ENCODE measurements at places on chromosomes 5 and 9.

GRCh38 chr9:99419070-99419469 lies 197.0 kb downstream of the SEC61B start:
- DNase-seq, result no peak

DNA sequence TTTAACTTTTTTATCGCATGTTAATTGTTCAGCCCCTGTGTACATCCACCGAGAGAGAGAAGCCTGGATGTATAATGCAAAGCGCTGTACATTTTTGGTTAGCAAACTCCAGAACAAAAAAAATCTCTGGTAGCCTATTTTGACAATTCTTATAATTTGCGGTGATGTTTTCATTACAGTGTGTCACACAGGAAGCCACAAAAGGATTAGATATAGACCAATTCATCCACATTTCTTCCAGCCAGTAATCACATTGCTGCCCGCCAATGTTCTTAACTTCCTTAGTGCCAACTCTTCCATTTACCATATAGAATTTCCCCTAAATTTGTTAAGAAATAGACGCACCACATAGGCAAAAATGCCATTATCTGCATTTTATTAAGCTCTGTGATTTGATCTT lies 435.6 kb downstream of the EFNA5 start:
- no peak for DNase-seq

- DNase-seq, result no peak
These were observed 41.6 kb upstream of the ALDOB start for GRCh38 chr9:101477214-101477613.

DNA sequence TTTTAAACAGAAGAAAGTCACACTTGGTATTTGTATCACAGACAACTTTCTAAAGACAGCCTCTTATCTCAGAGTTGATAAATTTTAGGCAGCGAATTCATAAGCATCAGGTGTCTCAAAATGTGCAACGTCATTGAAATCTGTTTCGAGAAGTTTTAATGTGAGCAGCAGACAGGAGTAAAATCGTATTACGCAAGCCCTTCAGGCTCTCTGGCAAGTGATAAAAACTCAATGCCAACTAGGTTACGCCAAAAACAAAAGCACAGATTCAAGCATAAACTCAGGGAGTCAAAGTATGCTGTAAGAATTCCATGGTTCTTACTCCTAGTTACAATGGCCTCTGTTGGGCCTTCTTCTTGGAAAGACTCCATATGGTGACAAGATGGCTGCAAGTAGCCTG lies 244.7 kb downstream of the SEMA5A start:
- DNase-seq, result no peak

DNA sequence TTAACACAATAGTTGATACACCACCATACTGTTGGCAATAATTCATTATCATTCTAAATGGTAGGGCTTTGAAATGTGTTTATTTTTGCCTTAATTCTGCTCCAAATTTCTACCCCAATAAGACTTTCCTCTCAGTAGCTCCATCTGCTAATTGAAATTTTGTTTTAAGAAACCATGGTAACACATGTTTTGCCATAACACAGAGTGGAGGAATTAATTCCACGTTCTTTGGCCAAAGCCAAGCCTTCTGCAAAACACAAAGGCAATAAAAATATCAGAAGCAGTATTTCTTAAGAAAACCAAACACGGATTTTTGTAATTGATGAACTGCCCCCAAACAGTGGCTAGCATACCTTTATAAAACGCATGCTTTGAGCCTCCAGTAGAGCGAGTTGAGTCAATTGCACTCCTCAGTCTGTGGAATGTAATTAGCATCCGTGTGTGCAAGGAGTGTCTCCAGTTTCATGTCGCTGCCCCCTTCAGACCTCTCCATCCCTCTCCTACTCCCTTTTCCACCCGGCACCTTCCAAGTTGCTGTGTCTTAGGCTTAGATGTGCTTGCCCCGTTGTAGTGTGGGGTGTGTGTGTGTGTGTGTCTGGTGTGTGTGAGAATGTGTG lies 58.2 kb upstream of the CKS2 start:
- no peak for DNase-seq

- DNase-seq, result no peak
These were observed 83.1 kb downstream of the DPYSL3 start for GRCh38 chr5:147426640-147427327.

DNA sequence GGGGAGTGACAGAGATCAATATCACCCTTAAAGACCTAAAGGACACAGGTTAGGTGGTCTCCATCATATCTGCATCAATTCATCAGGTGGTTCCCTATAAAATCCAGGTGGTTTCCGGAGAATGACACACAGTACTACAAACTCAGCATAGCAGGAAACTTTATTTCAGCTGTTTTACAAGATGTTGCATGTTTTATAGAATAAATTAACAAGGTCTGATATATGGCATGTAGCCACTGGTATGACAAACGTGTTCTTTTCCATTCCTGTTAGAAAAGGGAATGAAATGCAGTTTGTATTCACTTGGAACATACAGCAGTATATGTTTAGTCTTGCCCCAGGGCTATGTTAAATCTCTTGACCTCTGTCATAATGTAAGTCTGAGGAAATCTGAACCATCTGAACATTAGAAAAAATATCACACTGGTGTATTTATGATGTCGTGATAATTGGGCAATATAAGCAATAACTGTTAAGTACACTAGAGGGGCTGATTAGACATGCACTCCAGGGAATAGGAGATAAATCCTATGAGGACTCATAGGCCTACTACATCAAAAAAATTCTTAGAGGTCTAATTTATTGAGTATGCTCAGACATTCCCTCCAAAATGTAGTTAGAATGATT lies 42.2 kb upstream of the TNFSF8 start:
- no peak for DNase-seq

DNA sequence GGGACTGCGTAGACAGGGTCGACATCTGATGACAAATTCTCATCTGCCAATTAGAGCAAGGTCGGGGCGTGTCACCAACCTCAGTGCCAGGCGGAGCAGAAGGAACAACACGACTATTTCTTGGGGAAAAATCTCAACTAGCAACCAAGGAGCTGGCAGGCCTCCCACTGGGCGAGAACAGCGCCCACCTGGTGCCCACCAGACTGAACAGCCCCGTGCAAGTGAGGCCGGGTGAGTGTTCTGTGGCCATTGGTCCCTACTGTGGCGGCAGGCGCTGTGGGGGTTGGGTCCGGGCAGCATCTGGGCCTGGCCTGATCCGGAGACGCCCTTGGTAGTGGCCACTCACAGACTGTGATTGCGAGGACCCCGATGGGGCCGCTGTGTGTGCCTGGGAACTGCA lies 11.5 kb downstream of the NOTCH1 start:
- DNase-seq, result no peak

- no peak for DNase-seq
These were observed 74.8 kb downstream of the ST8SIA4 start for GRCh38 chr5:100828071-100828897.

GRCh38 chr9:68495247-68495646 lies 45.4 kb downstream of the TMEM252 start:
- no peak for DNase-seq

DNA sequence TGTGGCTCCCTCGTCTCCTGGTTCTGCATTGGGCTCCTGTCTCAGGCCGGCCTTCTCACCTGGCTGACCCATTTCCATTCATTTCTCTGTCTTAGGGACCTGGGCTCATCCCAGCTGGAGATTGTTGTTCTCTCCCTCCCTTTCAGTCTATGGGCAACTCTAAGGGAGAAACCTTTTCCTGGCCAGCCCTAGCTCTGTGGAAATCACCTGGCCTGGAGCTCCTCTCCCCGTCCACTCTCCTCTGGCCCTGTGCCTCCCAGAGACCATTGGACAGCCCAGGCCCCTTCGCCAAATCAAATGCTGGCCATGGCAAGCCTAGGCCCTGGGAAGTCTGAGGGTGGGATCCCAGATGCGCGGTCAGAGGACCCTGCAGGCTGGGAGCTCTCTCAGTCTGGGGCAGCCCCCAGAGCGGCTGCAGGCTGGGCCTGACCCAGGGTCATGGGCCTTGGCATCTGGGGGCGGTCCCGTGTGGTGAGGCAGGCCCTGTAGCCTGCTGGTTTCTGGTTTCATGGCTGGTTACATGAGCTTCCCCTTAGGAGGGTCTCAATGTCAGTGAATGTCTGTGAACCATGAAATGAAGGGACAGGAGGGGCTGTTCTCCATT lies 253.5 kb downstream of the AOPEP start:
- DNase-seq, result no peak

DNA sequence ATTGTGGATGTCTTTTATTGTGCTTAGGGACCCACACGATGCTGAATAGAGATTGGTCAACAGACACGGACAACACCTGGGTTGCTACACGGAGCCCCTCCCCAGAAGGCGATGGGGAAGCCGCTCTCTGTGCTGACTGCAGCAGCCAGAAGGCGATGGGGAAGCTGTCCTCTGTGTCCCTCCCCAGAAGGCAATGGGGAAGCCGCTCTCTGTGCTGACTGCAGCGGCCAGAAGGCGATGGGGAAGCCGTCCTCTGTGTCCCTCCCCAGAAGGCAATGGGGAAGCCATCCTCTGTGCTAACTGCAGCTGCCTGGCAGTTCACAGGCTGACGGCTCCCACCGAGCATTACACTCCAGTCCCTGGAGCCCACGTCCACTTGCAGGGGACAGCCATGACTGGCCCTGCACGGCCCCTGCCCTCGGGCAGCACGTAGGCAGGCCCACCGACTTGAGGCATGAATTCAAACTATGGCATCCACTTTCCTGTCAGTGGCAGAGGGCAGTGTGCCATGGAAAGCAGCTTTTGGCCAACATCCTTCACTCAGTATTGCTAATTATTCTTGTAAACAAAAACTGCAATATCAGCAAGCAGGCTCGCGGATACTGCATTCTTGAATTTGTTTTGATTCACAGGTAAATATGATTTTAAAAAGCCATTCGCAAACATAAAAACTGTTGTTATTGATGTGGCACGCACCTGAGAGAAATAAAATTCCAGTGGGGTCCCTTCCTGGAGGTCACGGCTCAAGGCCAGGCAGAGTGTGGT lies 48.1 kb upstream of the CLPTM1L start:
- DNase-seq, result no peak

GRCh38 chr9:79975621-79976256 lies 404.0 kb downstream of the TLE4 start:
- no peak for DNase-seq

GRCh38 chr9:76985581-76985980 lies 33.9 kb upstream of the FOXB2 start:
- no peak for DNase-seq

- DNase-seq, result no peak
These were observed 83.8 kb upstream of the ATP10B start for GRCh38 chr5:160935776-160936175.

DNA sequence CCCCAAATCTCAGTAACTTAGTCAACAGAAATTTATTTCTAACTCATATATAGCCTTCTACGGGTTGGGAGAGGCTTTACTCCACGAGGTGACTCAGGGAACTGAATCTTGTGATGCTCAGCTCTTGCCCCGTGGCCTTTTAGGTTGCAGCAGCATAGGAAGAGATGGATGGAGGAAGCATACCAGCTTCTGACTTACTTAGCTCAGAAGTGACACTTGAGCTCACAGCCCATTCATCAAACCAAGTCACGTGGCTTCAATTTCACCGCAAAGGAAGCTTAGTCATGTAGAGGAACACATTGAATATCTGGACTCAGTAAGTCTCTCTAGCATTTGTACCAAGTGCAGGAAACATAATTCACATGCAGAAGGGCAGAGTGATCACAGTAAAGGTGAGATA lies 124.1 kb upstream of the KCNN2 start:
- DNase-seq, result no peak

GRCh38 chr5:142922223-142922952 lies 152.2 kb downstream of the ARHGAP26 start:
- no peak for DNase-seq

DNA sequence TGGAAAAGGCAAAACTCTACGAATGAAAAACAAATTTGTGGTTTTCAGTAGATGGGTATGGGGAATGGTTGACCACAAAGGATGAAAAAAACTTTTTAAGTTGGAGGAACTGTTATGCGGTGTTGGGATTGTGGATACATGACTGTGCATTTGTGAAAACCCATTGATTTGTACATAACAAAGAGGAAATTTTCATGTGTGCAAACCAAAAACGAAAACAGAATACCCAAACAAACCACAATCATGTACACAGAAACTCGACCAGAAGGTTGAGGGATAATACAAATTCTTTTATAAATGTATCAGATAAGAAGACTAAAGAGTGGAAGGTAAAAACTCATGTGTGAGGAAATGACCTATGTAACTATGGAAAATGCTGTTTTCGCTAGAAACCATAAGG lies 1012.4 kb downstream of the CDH18 start:
- no peak for DNase-seq

DNA sequence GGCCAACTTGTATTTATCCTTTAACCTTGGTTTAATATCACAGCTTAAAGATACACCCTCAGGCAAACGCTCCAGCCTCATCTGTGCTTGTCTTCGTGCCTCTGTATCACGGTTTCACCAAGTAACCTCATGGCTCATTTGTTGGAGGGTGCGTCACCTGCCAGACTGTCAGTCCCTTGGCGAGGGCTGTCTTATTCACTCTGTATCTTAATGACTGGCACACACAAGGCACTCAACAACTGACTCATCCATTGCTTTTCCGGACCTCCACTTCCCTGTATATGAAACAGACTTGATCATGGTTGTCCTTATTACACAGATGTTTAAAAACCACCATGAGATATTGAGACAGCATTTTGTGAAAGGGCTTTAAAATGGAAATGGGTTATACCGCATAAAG lies 28.0 kb downstream of the LCP2 start:
- DNase-seq, result no peak

DNA sequence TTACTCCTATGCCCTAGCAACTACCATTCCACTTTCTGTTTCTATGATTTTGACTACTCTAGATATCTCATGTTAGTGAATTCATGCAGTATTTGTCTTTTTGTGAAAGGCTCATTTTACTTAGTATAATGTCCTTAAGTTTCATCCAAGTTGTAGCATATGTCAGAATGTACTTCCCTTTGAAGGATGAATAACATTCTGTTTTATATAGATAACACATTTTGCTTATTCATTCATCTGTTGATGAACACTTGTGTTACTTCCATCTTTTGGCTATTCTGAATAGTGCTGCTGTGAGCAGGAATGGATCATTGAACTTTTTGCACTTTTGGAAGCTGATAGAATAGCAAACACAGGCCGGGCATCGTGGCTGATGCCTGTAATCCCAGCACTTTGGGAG lies 140.2 kb upstream of the MYO10 start:
- DNase-seq, result no peak

DNA sequence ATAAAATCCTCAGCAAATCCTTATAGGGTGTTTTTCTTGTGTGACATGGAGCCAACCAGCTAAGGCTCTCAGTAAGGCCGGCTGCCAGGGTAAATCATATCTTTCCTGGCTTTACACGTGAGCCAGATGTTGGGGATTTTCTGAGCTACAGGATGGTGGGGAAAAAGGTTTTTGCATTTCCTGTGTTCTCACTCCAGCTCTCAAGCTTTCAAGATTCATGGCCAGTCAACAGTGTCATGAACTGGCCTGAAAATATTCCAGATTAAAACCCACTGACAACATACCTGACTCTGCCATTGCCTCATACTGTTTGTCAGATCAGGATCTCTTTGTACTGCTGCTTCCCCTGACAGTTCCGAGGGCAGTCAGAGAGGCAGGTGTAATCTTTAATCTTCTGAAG lies 306.9 kb downstream of the GLIS3 start:
- no peak for DNase-seq

- no peak for DNase-seq
These were observed 213.7 kb downstream of the ROR2 start for GRCh38 chr9:91736311-91736710.
